Stimulated activated CD4-positive, alpha-beta T cell treated with anti-CD3 and anti-CD28 coated beads, Interleukin-2, amount 100 ng/mL, for 48 hours (primary cell): ENCODE measurements at places on chromosomes 6 and 20.

- no peak for DNase-seq
Observed at GRCh38 chr6:70380252-70380651, 33.1 kb upstream of the FAM135A start.

DNA sequence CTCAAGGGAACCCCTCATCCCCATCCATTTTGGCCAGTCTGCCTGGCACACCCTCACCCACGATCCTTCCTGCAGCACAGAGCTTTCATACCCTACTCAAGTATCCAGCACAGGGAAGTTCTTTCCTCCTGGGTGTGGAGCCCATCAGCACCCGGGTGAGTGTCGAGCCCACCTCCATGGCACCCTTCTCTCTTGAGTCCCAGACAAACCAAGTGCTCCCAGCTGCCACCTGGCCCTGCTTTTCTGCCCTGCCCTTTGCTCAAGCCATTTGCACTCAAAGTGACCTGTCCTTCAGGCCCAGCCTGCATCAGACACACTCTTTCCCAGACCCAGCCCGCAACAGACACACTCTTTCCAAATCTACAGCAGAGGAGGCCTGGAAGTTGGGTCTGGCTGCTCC, 257.2 kb downstream of the DLL1 start:
- DNase-seq = no peak

GRCh38 chr6:87487555-87487954, 14.8 kb downstream of the SLC35A1 start:
- no peak for DNase-seq

DNA sequence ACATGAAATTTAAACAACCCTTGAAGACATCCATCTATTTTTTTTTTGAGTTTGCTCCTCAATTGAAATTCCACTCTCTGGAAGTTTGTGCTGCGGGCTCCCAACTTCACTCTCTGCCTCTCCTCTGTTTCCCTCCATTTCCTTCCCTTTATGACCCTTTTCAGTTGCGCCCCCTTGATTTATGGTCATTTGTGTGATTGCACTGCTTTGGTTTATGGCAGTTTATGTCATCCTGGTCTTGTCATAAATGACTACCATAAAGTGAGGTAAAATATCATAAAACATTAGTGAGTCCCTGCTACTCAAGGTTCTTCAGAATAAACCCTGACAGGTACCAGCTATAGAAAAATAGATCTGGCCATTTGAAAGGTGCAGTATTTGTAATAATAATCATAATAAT, 348.3 kb upstream of the ZFP64 start:
- DNase-seq = no peak

DNA sequence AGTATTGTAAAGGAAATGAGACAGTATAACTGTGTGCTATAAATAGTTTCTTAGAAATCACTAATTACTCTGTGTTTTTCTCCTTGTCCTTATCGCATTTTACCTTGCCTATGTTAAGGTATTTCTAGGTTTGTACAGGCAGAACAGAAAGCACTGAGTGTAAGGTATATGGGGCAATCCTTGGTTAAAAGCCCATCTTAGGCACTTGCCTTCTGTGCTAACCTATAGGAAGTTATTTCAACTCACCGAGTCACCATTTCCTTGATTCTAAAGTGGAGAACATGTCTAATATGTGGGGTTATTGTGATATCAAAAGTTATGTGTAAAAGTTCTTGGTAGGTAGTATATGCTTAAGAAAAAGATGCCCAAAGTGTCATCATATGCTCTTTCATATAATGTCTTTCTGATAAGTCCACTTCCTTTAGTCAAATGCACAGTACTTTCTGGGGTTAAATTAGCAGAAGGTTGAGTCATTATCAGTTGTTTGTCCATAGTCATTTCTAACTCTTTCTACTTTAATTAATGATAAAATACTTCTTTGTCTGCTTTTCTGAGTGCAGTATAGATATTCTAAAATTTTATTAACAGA, 276.4 kb downstream of the UTRN start:
- DNase-seq = no peak
